ENCODE measurements at places on chromosomes 5 and 9.

- no peak for DNase-seq
These were observed 35.2 kb downstream of the DDX4 start for GRCh38 chr5:55773057-55773456.

DNA sequence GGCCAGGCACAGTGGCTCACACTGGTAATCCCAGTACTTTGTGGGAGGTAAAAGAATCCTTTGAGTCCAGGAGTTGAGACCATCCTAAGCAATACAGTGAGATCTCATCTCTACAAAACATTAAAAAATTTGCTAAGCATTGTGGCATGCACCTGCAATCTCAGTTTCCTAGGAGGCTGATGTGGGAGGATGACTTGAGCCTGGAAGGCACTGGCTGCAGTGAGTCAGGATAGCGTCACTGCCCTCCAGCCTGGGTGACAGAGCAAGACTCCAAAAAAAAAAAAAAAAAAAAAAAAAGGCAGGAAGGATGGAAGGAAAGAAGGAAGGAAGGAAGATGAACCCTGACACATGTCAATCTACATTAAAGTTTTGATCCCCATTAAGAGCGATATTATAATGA, 1452.2 kb upstream of the ACO1 start:
- no peak for DNase-seq

- DNase-seq, result no peak
These were observed 53.2 kb upstream of the HMHB1 start for GRCh38 chr5:143758750-143759149.

GRCh38 chr5:84274585-84275468, 109.9 kb downstream of the EDIL3 start:
- DNase-seq, result no peak

GRCh38 chr5:61559146-61559545, 227.1 kb downstream of the ZSWIM6 start:
- DNase-seq, result no peak

GRCh38 chr5:665541-665955, 27.6 kb downstream of the TPPP start:
- no peak for DNase-seq

- DNase-seq, result no peak
These were observed 23.8 kb upstream of the SPTAN1 start for GRCh38 chr9:128528445-128529160.

- no peak for DNase-seq
These were observed 261.8 kb downstream of the GAS1 start for GRCh38 chr9:86685556-86685955.

GRCh38 chr9:34114436-34114835, 12.1 kb downstream of the DCAF12 start:
- no peak for DNase-seq

GRCh38 chr9:134406366-134407120, 80.3 kb downstream of the RXRA start:
- no peak for DNase-seq

GRCh38 chr5:40240111-40240510, 439.6 kb upstream of the PTGER4 start:
- DNase-seq, result no peak

GRCh38 chr5:4921929-4922328, 218.2 kb upstream of the ADAMTS16 start:
- DNase-seq, result no peak

DNA sequence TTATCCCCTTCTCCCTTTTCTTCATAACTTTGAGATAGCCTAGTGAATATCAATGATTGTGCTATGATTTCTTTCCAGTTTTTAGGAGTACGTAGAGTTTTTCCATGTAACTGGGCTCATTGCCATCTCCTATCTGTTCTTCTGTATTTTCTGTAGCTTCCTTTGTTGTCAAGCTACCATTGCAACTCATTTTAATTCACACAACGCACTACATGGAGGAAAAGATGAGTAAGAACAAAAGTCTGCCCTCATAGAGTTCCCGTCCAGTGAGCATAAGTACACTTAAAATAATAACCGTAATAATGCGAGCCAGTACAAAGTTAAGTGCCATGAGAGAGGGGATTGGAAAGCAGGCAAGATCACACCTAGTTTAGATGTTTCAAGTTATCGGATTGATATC, 177.7 kb downstream of the PAM start:
- no peak for DNase-seq

DNA sequence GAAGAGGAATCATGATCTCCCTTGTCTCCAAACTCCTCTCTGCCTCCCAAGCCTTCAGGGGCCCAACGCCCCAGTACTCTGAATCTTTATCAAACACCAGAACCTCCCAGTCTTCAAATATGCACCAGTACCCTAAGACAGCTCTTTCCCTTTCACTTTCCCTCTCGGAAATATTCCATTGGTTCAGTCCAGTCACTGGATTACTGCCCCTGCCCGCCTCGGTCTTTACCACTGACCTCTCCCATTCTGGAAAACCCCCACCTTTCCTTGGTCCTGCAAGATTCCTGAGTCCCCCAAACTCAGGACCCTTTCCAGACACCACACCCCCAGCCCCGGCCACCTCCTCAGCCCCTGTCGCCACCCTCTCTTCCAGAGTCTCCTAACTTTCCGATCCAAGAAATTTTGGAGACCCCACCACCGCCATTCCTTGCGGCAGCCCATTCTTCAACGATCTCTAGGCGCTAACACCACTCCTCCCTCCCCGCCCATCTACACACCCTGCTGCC, 674 bp downstream of the C5orf15 start:
- no peak for DNase-seq

- no peak for DNase-seq
These were observed 31.4 kb upstream of the SPATA31C2 start for GRCh38 chr9:88169700-88170099.

DNA sequence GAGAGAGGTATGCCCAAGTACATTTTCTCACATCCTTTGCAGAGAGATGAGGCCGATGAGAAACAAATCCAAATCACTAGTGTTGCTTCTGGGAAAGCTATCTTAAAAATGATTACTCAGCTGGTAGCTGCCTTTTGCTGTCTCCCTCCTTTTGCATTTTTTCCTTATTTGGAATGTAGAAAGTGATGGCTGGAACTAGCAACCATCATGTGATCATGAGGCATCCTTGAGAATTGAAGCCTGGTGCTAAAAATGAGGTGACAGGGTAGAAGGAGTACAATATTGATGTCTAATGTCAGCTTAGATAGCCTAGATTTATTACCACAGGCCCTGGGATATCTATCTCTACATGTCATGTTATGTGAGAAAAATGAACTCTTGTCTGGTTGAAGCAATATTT, 109.3 kb upstream of the TAF11L2 start:
- no peak for DNase-seq

DNA sequence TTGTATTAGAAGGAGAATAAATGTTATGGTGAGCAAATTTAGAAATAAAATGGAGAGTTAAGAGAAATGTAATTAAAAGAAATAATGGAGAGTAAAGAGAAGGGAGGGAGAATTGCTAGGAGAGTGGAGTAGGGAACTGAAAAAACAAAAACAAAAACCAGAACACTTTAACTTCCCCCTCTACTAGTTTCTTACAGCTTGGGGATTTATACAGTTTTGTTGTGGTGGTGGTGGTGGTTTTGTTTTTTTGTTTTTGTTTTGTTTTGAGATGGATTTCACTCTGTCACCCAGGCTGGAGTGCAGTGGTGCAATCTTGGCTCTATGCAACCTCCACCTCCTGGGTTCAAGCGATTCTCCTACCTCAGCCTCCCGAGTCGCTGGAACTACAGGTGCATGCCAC, 322.4 kb downstream of the TMEM167A start:
- no peak for DNase-seq

- DNase-seq, result no peak
These were observed 152.5 kb downstream of the INSYN2B start for GRCh38 chr5:169827769-169828168.

- no peak for DNase-seq
These were observed 95.4 kb upstream of the LIFR start for GRCh38 chr5:38651806-38652205.

GRCh38 chr9:117787746-117788145, 83.5 kb downstream of the TLR4 start:
- DNase-seq, result no peak

GRCh38 chr5:66255714-66256113, 111.6 kb downstream of the SREK1 start:
- DNase-seq, result no peak

- no peak for DNase-seq
These were observed 48.6 kb upstream of the GDNF start for GRCh38 chr5:37888476-37888875.

DNA sequence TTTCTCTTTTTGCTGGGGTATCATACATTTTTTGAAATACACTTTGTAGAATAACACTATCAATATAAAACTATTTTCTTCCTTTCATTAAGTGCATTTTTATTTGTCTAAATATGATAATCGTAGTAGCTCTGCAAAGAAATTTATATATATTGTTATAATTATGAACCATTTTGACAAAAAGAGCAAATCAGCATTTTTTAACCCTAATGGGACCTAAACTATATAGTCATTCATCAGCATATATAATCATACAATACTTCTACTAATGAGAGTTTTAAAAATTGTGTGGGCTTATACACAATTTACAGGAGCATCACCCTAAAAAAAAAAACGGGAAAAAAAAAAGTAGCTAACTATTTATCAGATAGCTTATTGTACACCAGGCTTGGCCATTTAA, 329.7 kb upstream of the TYRP1 start:
- no peak for DNase-seq

DNA sequence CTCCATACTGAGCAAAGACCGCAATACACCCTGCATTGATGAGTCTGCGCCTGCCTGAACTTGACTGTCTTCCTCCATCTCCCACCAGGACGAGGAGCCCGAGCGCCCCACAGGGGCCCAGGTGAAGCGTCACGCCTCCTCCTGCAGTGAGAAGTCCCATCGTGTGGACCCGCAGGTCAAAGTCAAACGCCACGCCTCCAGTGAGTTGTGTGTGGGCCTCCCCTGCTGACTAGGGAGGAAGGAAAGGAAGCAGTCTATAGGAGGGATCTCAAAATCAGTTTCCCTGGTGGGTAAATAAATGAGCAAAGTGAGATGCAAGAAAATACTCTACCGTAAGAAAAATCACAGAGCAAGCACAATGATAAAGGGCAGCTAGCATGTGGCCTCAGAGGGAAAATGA, 22.8 kb upstream of the GRPEL2 start:
- no peak for DNase-seq

DNA sequence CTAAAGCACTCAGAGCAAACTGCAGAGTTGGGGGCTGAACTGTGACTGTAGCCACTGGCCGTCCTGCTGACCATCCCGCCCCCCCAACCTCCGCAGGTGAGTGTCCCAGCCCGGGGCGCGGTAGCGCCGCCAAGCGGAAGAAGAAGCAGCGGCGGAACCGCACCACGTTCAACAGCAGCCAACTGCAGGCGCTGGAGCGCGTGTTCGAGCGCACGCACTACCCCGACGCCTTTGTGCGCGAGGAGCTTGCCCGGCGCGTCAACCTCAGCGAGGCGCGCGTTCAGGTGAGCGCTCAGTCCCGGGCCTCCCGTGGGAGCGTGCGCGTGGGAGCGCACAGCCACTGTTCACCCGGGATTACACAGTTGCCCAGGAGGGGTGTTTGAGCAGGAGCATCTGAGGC, 33.7 kb downstream of the PTGES start:
- DNase-seq, result no peak

DNA sequence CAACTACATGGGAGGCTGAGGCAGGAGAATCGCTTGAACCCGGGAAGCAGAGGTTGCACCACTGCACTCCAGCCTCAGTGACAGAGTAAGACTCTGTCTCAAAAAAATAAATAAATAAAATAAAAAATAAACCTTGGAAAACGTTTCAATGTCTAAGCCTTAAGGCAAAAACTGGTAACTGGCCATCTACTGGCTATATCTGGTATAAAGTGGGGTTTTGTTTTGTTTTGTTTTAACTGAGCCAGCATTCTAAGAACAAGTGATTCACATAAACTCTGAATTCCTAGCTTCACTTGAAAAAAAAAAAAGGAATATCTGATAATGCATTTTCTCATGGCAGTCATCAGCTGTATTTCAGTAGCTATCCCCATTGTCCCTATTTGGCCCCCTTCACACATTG, 126.1 kb upstream of the EFNA5 start:
- DNase-seq, result no peak

DNA sequence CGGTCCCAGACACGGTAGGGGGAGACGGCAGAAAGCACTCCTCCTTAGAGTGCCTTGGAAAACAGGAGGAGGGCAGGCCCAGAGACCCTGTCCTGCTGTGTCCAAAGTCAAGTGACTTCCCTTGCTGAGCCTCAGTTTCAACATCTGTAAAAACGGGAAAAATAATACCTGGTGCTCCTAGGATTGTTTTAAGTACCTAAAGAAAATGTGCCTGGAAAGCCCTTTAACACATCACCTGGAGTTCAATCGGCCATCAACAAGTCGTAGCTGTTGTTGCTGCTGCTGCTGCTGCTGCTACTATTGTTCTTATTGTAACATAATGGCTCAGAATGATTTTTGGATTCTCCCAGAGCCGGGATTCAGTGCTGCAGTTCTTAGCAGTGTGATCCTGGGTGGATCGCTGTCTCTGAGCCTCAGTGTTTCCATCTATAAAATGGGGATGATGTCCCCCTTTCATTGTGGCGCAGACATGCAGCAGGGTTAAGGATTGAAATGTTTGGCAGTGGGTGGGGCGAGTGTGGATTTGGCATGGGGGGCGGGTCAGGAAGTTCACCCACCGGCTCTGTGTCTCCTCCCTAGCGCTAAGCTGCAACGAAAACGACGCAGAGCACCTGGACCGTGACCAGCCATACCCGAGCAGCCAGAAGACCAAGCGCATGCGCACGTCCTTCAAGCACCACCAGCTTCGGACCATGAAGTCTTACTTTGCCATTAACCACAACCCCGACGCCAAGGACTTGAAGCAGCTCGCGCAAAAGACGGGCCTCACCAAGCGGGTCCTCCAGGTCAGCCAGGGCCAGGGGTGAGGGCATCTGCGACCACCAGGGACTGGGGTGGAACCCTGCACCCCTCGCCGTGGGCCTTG, 9.2 kb downstream of the LHX2 start:
- DNase-seq, result no peak

GRCh38 chr5:172870291-172870714, 36.3 kb downstream of the ERGIC1 start:
- DNase-seq, result no peak

DNA sequence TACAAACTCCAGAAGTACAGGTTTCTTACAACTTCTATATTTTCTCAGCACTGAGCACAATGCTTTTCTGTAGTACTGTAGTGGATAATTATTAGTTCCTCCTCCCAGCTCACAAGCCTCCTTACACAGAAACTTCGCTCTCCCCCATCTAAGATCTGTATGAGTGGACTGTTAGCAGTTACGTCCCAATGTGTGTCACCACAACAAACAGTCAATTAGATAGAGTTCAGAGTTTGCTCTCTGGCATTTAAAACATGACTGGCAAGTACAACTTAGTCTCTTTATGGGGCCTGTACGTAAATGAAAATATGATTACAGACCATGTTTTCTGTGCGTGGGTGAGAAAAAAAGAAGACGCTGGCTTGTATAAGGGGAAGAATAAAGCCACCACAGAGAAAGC, 631.4 kb upstream of the DMAC1 start:
- no peak for DNase-seq

DNA sequence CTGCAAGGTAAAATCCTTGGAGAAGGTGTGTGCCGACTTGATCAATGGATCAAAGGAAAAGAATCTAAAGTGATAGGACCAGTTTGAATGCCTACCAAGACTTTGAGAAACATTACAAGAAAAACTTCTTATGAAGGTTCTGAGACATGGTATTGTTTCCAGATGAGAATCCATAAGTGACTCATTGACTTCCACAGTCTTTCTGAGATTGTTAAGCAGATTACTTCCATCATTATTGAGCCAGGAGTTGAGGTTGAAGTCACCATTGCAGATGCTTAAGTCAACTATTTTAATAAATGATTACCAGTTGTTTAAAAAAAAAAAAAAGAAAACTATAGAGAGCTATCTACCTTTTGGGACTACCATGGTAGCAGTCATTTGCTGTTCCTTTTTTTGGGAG, 7.0 kb downstream of the LNPEP start:
- DNase-seq, result no peak

GRCh38 chr9:127166651-127167524, 44.5 kb upstream of the ANGPTL2 start:
- DNase-seq, result peak; percentile 13
